ENCODE measurements at places on chromosomes 13 and 19.

DNA sequence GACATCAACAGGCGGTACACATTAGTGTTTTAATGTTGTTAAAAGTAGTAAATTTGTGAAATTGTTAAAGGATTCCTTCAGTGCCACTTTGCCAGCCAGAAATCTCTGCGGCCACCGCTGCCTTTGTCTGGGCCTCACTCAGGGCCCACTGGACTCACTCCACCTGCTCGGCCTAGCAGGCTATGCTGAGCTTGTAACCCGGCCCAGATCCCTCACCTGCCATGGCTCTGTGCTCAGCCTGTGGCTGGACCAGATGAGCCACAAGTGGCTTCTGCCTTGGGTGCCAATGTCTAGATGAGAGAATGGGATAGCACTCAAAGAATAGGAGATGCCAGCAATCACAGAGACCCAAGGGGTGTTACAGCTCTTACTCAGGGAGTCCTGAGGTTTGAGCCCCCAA is 1228.0 kb downstream of the DIAPH3 start:
- no peak for DNase-seq

DNA sequence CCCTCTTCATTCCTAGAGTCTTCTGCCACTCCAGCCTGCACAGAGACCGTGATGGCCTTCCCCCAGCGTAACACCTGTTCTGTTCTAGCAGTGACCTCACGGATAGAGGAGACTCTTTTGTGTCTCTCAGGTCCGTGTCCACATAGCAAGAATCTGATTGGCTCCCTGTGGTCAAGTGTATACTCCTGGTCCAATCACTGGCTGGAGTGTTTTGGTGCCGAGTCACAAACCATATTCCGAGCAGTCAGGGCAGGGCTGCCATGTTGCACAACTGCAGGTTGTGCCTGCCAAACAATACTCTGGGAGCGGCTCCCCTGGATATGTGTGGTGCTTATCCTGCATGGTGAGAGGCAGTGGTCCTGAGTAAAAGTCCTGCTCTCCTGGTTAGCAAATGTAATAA is 402.4 kb downstream of the KCNRG start:
- DNase-seq, result no peak

GRCh38 chr19:19588546-19588945 is 29.9 kb downstream of the PBX4 start:
- peak; percentile 14 for DNase-seq

DNA sequence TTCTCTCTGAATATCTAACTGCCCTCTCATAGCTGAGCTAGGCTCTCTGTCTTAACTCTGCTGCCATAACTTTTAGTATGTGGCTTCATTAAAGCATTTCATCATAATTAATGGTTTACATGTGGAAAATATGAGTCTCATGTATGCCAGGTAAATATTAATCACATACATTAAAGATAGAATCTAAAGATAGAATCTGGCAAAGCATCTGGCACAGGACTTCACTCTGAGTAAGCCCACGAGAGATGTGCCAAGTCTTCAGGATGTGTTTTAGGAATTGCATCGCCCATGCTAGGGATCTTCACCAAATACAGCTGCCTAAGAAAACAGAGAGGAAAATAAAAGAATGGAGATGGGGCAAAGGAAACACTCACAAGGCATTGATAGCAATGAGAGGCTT is 285.8 kb downstream of the DIAPH3 start:
- DNase-seq, result peak; percentile 65

DNA sequence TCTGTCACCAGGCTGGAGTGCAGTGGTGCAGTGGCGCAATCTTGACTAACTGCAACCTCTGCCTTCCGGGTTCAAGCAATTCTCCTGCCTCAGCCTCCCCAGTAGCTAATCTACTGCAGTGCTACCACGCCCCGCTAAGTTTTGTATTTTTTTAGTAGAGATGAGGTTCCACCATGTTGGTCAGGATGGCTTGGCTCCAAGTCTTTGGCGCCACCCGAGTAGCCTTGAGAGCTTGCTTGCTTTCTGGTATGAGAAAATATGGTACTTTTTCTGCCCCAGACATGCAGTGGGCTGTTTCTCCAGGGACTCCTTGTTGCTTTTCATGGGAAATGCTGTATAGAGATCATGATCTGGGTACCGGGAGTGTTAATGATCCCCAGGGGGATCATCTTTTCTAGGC is 34.5 kb upstream of the GTF3A start:
- no peak for DNase-seq

DNA sequence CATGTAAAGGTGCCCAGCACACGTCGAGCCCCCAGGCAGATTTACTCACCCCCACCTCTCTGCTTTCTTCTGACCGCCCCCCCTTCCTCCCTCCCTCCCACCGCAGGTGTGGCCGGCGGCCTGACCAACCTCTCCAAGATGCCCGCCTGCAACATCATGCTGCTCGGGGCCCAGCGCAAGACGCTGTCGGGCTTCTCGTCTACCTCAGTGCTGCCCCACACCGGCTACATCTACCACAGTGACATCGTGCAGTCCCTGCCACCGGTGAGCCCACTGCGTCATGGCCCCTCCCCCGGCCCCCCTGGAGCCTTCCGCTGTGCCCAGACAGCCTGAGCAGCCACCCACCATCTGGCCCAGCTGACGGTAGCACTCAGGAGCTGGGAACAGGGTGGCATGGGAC is 8.8 kb downstream of the PRPF31 start:
- DNase-seq, result no peak

DNA sequence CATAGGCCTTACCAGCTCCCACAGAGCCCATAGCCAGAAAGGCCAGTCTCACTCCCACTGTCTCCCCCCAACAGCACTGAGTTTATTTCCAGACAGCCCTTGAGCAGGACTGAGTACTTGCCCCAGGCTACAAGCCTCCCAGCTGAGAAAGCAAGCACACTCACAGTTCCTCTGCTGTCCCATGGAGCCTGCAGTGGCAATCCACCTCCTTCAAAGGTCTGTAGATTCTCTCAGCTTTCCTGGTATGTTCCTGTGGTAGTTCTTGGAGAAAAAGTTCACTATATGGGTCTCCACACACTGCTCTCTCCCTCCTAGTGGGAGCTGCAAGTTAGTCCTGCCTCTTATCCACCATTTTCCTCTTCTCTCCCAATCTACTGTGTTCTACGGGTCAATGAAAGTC is 728.7 kb downstream of the DIAPH3 start:
- DNase-seq, result no peak

- DNase-seq, result peak; percentile 76
Measured at GRCh38 chr19:31231237-31231636, 118.0 kb downstream of the TSHZ3 start.

- DNase-seq, result no peak
Measured at GRCh38 chr13:58542530-58542929, 911.0 kb downstream of the PCDH17 start.

DNA sequence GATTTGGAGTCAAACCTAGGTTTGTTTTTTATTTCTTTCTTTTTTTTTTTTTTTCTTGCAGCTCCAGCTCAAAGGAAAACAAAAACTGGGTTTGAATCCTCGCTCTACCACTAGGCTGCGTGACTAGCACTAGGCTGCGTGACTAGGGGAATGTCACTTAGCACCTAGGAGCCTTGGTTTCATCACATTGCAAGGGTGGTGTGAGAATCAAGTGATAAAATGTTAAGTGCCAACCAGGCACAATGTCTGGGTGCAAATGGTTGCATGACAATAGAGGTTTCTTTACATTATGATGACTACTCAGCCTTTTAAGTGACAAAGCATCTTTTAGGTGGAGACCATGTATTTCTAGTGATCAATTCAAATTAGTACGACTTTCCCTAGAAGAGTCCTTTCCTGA is 27.9 kb downstream of the RCBTB2 start:
- no peak for DNase-seq

GRCh38 chr19:33193269-33193864 is 763 bp upstream of the LRP3 start:
- no peak for DNase-seq

DNA sequence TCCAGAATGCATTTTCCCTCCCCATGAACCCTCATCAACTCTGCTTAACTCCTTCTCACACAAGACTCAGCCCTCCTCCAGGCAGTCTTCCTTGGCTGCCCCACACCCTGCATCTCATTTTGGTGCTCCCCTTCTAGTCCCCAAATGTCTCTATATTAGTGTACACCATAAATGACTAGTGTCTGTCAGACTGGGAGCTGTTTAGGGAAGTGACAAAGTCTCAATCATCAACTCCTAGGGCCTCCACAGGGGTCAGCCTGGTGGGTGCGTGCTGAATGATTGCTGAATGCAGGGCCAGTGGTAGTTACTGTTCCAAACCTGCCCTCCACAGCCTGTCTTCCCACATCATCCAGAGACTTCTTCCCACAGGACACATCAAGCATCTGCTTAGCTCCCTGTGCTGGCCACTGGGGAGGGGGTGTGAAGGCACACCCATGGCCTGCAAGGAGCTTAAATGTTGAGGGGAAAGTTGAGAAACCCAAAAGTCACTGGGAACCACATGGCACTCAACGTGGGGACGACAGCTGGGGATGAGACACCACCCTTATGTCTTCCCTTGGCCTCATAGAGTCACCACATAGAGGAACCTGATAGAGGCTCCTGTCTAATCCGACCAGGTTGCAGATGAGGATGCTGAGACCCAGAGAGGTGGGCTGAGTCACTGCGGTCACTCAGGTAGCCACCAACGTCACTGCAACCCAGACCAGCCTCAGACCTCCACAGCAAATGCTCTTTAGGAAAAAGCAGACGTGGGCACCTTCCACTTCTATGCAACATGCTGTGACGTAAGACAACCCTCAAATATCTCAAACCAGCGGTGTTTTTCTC is 79.3 kb upstream of the TM9SF2 start:
- DNase-seq, result no peak

DNA sequence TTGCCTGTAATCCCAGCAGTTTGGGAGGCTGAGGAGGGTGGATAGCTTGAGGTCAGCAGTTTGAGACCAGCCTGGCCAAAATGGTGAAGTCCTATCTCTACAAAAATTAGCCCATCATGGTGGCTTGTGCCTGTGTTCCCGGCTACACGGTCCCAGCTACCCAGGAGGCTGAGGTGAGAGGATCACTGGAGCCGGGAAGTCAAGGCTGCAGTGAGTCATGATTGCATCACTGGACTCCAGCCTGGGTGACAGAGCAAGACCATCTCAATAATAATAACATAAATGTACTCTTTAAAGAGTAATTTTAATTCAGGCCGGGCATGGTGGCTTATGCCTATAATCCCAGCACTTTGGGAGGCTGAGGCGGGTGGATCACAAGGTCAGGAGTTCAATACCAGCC is 38.7 kb downstream of the SKA3 start:
- peak; percentile 34 for DNase-seq

DNA sequence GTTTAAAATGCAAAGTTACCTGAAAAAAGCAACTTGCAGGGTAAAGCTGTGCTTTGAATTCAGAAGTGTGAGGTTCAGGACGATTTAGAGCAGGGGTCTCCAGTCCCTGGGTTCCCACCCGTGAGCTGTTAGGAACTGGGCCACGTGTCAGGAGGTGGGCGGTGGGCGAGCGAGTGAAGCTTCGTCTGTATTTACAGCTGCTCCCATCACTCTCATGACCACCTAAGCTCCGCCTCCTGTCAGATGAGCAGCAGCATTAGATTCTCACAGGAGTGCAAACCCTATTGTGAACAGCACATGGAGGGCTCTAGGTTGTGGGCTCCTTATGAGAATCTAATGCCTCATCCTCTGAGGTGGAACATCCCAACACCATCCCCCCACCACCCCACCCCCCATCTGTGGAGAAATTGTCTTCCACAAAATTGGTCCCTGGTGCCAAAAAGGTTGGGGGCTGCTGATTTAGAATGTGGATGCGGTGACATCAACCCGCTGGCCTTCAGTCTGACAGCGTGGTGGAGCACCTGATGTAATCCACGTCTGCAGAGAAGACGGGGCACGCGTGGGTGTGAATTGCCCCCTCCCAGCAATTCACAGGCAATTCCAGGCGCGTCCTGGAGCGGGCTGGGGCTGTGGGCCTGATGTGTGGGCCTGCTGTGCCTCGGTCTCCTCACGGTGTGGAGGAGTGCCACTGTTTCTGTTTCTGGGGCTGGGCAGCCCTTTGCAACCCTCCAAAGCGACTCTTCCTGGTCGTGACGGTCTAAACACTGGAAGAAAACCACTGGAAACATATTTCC is 214.0 kb upstream of the SOX1 start:
- DNase-seq, result no peak

DNA sequence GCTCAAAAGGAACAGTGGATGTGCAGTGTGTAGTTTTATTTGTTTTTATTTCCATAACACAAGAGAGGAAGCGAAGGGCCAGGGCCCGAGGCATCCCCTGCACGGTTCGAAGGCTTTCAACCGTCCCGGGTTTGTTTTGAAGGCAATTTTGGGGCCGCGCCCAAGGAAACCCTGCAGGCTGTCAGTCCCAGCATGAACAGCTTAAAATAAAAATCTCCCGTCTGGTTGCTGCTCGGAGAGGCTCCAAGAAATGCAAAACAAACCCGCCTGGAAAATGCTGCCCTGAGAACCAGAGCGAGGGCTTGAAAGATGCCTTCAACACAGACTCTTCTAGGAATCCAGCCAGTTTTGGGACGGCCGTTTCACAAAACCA is 16.0 kb downstream of the LSM4 start:
- no peak for DNase-seq

GRCh38 chr13:79194272-79194671 is 211.8 kb downstream of the RBM26 start:
- no peak for DNase-seq

DNA sequence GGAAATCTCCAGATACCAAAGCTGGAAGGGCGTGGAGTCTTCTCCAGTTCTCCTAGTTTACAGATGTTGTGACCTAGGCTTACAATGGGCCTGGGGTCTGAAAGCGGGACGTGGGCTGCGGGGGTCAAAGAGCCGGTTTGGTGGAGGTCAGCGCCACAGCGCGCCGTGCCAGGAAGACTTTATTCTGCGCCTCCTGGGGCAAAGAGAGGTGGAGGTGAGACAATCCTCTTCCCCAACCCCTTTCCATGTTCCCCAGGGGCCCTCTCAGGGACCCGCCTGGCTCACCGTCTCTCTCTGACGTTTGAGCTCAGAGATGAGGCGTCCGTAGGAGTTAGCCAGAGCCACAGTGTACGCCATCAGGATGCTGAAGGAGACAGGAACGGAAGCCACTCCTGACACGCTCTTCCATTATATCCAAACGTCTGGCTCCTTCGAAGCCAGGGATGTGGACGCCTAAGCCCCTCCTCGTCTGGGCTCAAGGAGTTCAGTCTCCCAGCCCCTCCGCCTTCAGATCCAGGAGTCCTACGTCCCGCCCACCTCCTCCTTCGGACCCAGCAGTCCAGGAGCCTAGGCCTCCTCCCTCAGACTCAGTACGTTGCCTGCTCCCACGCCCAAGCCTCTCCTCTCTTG is 776 bp upstream of the LENG1 start:
- DNase-seq, result no peak

DNA sequence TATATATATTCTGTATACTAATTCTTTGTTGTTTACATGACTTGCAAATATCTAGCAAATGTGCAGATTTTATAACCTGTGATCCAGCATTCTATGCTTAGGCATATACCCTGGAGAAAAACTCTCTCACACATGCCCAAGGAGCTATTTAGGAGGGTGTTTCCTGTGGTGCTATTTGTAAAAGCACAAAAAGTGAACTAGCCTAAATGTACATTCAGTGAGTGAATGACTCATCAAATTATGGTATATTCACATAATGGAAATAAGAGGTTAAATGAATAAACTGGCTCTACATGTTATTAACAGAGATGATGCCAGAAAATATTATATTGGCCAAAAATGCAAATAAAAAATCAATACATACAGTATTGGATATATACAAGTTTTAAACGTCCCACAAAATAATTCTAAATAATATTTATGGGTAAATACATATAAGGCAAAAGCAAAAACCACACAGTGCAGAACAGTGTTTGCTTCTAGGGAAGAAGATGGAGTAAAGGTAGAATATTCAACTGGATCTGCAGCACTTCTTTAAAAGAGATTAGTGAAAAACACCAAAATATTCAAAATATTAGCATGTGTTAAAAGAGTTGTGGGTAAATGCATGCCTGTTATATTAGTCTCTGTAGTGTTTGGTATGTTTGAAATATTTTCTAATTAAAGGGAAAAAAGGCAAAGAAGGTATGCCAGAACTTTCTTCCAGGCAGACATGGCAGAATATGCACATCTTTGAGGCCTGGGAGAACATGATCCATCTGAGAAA is 344.7 kb downstream of the KLF5 start:
- peak; percentile 33 for DNase-seq

All from fibroblast of skin of right quadriceps (primary cell).